PC-9 (cell line): ENCODE measurements at places on chromosomes 1 and 21. TPM values are rescaled to one million over a fixed set of nuclear protein-coding genes. Genes with fewer than 3 reads are reported as not detected.

GRCh38 chr1:113266788-113267187 lies 123.5 kb upstream of the MAGI3 start:
- no peak for DNase-seq

DNA sequence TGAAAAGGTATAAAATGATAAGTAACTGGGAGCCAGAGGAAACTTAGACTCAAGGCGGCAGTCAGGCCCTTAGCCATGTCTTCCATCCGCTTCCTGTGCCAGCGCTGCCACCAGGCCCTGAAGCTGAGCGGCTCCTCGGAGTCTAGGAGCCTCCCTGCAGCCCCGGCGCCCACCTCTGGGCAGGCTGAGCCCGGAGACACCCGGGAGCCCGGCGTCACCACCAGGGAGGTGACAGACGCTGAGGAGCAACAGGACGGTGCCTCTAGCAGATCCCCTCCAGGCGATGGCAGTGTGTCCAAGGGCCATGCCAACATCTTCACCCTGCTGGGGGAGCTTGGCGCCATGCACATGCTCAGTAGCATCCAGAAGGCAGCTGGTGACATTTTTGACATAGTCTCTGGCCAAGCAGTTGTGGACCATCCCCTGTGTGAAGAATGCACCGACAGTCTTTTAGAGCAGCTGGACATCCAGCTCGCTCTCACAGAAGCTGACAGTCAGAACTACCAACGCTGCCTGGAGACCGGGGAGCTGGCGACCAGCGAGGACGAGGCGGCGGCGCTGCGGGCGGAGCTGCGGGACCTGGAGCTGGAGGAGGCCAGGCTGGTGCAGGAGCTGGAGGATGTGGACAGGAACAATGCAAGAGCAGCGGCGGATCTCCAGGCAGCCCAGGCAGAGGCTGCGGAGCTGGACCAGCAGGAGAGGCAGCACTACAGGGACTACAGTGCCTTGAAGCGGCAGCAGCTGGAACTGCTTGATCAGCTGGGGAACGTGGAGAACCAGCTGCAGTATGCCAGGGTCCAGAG lies at the start of gene BECN2:
Gene BECN2, plus strand, starts transcription at position 76 of the 803 bp plus-strand sequence. Its CDS starts 0 bp downstream, at position 76.
- no peak for DNase-seq

Gene ALX3
- total RNA-seq: not detected in 2 replicates

Gene SPRR4
- total RNA-seq: not detected in 2 replicates
